T-helper 9 cell (primary cell): ENCODE measurements at places on chromosomes 5 and 9.

DNA sequence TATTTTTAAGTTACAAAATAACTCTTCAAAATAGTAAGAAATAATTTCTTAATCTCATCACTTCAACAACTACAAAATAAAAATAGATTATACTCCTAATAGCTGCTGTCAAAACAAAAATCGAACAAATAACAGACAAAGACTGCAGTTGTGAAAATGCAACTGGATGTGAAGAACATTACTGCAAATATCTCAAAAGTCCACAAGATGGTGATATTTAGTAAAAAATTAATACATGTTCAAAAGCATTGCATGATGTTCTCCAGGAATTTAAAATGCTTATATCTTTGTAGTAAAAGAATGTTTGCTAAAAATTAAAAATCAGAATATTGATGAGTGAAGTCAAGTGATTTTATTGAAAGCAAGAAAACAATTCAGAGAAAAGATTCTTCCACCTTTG, 66.2 kb downstream of the MPDZ start:
- DNase-seq: no peak

- DNase-seq: no peak
These were observed 966 bp downstream of the SNX2 start for GRCh38 chr5:122775550-122776542.

GRCh38 chr9:6197330-6197729, 18.3 kb upstream of the IL33 start:
- DNase-seq: no peak

GRCh38 chr5:154107756-154108155, 69.0 kb downstream of the MFAP3 start:
- DNase-seq: no peak

GRCh38 chr5:68086857-68087256, 128.7 kb upstream of the PIK3R1 start:
- no peak for DNase-seq

GRCh38 chr9:136858844-136859757, 7.0 kb downstream of the MAMDC4 start:
- DNase-seq: no peak

GRCh38 chr9:18071651-18072060, 402.3 kb upstream of the ADAMTSL1 start:
- DNase-seq: no peak

DNA sequence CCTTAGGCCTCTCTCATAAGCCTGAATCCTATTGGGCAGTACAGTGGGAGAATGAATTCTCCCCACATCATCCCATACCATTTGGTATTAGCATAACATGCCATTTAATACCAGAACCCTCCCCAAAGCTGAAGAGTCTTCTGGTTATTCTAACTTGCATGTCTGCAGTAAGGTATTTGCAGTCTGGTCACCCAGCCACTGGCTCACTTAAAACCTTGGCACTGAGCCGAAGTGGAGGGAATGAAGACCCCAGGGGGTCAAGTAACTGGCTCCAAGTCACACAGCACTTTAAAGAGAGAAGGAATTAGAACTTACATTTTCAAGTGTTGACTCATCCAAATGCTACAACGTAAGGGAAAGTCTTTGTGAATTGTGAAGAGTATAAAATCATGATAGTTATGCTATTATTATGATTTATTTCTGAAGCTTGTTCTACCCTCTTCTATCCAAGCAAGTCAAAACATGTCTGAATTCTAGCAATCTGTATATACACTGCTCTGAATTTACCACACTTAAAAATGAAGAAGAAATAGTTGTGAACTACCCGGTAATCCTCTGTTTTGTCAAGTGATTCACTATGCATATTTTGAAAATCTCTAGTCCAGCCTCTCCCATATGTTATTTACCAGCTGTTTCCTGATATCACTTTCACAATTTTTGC, 28.5 kb downstream of the GLRA1 start:
- DNase-seq: no peak

DNA sequence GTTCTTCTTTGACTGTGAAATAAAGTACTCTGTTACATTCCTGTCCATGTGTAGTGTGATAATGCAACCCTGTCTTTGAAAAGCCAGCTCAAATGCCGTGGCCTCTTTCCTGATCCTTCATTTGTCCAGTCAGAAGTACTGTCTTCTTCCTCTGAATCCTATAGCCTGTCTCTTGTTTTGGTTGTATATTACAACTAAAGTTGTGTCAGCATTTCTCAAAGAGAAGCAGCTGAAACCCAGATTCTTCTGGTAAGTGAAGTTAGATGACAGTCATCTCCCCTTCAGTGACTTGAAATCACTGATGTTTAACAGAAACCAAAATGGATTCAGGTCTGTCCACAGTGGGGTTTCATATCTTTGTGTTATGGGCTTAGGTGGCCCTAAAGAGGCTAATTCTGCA, 196.2 kb downstream of the PCSK1 start:
- no peak for DNase-seq

- no peak for DNase-seq
These were observed 144.5 kb upstream of the GPR151 start for GRCh38 chr5:146660376-146660960.

- DNase-seq: no peak
These were observed 395.2 kb downstream of the KIAA0825 start for GRCh38 chr5:94223235-94223634.

DNA sequence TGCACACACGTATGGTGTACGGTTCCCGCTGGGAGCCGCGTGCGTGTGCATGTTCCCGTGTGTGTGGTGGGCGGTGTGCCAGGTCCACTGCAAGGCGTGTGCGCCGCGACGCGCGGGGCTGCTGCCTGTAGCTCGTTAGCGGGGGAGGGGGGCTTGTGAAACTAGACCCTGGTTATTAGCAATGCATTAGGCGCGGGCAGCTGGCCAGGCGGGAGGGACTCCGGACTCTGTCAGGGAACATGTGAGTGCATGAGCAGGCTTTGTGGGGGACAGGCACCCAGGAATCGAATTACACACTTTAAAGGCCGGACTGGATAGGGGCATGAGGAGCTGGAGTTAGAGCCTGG, 32.2 kb upstream of the ENHO start:
- DNase-seq: no peak

- no peak for DNase-seq
These were observed 21.4 kb downstream of the DIAPH1 start for GRCh38 chr5:141597394-141597793.

- no peak for DNase-seq
These were observed 654 bp downstream of the ADAMTS2 start for GRCh38 chr5:179344431-179345182.

- DNase-seq: no peak
These were observed 91.9 kb downstream of the FEM1C start for GRCh38 chr5:115452536-115453235.

DNA sequence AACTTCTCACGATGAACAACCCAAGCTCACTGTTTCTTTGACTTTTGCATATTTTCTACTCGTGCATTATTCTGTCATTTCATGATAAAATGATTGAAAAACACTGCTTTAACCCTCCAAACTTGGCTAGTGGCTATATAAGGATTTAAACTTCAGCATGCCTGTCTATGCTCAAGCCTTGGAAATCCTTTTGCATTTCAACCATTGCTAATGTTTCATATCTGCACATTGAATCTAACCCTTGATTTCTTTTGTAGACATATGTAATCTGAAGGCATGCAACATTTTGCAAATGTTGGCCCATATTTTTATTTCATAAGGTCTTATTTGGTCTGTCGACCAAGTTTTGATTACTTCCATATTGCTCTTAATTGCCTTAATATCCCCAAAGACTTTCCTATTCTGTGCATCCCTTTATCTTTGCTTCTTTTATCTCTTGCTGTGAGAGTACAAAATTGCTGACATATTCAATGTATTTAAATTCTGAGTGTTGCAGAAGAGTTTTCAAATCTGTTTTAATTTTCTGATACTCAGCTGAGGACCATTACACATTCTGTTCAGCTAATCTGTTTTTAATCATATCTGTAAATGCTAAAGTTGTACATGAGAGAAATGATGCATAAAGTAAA, 403.7 kb upstream of the ZNF608 start:
- DNase-seq: no peak

GRCh38 chr5:15585841-15586591, 86.0 kb downstream of the FBXL7 start:
- DNase-seq: no peak

GRCh38 chr5:145680169-145680568, 155.0 kb downstream of the PRELID2 start:
- no peak for DNase-seq

DNA sequence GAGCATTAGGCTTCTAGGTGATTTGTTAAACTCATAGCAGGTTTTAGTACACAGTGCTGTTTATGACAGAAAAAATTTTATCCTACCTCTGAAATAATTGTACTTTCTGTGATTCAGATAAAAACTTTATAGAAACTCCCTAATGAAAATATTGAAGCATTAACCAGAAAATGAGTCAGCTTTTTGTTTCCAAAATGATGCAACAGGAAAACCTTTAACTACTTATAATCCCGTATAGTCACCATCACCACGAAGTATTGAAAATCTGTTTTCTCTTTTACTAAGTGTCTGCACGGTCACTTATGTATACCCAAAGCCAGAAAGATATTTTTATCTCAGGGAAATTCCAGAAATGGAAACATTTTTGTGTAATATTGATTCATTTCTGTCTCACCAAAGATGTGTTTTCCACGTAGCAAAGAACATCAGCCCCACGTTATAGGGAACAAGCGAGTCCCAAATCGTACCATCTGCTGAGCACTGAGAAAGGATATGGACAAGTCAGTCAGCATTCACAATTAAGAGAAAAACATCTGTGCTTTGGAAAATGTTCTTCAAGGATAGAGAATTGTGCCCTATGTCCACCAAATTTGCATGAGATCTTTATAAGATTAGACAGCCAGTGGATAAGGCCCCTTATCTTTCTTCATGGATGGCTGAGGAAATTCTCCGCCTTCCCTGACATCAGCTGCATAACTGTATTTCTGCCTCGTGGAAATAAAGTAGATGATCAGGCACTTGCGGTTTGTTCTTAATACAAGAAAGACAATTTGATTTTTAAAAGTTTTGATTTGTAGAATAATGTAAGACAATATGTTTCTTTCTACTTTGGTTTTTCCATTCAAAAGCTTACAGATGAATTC, 41.9 kb downstream of the TNFAIP8 start:
- no peak for DNase-seq

DNA sequence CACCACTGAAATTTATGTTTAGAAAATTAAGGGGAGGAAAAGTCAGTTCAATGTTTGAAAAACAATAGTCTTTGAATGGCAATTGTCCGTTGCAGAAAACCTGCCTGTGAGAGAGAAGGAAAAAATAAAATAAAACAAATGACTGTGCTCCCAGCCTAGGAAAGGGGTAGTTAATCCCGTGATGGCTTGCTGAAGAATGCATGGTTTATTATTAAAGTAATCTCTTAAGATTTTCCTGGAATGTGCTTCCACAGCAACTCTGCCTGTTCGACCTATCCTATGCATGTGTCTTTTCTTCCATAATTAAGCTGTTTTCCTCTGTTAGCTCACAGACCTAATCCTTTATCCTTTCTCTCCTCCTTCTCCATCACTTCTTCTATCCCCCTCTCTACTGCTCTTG, 2.4 kb upstream of the DAB2 start:
- no peak for DNase-seq

DNA sequence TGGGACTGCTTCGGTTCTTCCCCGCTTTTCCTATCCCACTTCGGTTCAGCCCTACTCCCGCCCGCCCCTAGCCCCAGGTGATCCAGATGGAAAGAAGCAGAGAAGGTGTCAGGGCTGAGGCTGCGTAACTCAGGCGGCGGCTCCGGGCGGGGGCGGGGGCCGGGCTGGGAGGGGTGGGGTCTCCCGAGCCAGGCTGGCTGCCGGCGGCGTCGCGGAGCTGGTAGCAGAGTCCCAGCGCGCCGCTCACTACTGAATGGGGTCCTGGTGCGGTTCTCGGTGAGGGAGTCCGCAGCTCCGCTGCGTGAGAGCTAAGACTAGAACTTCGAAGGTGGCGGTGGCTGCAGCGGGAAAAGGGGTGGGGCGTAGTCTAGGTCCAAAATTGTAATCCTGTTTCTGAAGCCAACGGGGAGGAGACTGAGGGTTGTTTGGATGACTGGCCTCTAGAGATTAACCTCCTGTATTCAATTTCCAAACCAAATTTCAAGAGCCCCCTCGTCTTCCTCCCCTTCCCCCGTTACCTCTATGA, 1.4 kb downstream of the PRR16 start:
- DNase-seq: no peak

DNA sequence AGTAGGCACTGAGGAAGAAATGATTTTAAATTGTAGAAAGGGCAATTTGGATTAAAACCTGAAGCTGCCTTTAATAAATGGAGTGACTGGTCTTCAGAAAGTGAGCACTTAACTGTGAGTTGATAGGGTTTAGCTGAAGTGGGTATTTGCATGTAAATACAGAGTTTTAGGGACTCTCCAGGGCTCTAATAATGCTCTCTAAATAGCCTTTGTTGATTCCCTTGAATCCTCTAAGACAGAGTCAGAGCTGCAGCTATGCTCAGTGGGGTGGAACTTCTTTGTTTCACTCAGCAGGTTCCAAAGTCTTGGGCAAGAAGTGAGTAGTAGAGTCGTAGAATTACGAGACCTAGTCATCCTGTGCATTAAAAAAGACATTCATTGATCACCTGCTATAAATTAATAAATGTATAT, 21.4 kb downstream of the GLRA1 start:
- no peak for DNase-seq

- no peak for DNase-seq
These were observed 2.0 kb downstream of the PDLIM7 start for GRCh38 chr5:177495243-177496060.

- no peak for DNase-seq
These were observed 1656.5 kb downstream of the EFNA5 start for GRCh38 chr5:106014262-106014661.

DNA sequence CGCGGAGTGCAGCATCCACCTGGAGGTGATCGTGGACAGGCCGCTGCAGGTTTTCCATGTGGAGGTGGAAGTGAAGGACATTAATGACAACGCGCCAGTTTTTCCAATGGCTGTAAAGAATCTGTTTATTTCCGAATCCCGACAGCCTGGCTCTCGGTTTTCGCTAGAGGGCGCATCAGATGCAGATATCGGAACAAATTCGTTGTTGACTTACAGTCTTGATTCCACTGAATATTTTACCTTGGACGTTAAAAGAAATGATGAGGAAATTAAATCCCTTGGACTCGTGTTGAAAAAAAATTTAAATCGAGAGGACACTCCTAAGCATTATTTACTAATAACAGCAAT, 611 bp downstream of the PCDHA3 start:
- DNase-seq: no peak

DNA sequence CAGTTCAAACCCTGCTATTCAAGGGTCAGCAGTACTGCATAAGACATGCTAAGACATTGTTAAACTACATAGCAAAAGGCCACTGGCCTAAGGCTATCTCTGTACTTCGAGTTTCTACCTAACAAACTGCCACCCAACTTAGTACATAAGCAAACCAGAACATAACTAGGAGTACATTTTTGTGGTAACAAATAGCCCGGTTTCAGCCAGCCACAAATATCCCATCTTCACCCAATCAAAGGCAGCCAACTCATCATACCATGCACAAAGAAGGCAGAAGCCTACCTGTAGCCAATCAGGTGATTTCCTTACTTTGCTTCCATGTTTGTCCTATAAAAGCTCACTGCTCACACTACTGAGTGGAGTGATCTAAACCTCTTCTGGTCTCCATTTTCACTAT, 201.4 kb downstream of the SMARCA2 start:
- DNase-seq: no peak
